ENCODE measurements at places on chromosomes 12 and 14.

DNA sequence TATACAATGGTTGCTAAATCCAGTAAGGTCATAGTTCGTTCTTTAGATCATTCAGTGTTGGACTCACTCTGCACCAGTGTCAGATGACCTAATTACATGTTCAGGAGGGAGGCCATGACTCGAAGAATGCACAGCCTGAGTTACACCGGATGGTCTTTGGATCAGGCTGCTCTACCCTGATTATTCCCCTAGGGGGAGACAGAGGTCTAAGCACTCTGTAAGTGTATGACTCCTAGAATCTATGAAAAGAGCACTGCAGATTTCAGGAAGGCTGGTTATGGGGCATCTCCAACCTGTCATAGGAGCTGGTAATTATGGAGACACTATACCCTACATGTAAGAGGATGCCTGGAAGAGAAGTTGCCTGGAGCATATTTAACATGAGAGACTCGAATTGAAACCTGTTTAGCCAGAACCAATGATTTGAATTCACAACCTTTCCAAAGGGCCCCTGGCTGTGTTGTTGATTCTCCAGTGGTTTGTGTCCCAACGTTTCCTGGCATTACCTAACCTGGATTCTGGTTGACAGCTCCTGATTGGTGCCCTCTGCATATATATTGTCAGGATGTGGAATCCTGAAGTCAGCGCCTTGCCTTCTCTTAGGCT, at the start of gene MUCL1:
TSS of gene MUCL1 (plus strand) at position 584 of the 606 bp plus-strand sequence. CDS start 67 bp downstream, outside the sequence.
- peak; percentile 71 for DNase-seq

DNA sequence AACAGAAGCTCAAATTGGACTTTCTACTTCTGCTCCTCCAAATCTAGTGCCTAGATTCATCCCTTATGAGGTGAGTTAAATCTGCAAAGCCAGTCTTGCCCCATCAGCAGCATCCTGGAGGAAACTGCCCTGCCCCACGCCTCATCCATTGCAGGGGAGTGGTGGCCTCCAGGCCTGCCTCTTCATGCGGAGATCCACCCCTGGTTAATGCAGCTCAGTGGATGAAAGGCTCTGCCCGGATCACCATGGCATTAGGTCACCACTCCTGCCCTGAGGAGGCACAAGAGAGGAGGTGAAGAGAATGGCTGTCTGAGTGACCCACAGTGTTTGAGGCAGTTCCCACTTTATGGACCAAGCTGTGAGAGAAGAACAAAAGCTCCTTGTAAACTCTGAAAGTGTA, 218.1 kb downstream of the C12orf75 start:
- DNase-seq: no peak

DNA sequence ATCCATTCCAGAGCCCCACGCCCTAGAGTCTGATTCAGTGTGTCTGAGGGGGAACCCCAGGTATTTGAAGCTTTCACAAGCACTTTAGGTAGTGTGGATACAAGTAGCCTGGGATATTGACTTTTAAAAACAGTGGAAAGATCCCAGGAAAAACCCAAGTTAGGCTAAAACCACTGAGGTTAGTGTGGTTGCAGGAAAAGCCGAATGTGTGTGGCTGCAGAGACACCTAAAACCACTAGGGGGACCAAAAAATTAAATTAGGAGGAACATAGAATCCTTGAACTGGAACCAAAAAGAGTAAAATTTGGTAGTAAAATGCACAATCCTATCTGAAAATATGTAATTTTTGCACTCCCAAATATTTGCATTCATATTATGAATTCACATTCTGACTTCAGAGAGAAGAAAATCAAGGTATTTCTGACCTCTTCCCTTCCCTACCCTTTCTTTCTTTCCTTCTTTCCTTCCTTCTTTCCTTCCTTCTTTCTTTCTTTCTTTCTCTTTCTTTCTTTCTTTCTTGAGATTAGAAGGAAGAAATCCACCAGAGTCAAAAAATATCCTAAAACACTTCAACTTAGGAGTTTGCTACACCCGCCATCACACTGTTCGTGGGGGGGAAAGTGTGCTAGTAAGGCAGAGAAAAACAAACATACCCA, 37.8 kb downstream of the SLCO1A2 start:
- no peak for DNase-seq

DNA sequence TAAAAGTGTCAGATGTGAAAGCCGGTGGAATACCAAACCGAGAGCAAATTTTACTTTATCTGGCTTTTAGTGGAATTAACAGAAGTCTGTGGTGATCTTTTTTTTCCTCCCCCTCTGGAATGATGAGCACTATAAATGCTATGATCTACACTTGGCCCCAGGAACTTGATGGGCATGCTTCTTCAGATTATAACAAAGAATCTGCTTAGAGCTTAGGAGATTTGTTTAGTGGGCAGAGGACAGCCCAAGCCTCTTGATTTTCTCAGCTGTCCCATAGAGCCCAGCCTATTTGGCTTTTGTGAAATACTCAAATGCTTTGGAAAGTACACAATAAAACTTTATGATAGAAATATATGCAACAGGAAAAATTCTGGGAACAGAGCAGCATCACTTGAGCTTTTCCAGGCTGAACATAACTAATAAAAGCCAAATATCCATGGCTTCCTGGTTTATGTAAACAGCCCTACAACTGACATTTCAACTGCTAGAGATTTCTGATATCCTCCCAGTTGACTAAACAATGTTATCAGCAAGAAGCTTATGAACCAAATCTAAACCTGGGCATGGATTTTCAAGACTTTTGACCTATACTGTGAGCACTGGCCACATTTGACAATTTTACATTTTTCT, 149.6 kb downstream of the PLXNC1 start:
- DNase-seq: no peak

DNA sequence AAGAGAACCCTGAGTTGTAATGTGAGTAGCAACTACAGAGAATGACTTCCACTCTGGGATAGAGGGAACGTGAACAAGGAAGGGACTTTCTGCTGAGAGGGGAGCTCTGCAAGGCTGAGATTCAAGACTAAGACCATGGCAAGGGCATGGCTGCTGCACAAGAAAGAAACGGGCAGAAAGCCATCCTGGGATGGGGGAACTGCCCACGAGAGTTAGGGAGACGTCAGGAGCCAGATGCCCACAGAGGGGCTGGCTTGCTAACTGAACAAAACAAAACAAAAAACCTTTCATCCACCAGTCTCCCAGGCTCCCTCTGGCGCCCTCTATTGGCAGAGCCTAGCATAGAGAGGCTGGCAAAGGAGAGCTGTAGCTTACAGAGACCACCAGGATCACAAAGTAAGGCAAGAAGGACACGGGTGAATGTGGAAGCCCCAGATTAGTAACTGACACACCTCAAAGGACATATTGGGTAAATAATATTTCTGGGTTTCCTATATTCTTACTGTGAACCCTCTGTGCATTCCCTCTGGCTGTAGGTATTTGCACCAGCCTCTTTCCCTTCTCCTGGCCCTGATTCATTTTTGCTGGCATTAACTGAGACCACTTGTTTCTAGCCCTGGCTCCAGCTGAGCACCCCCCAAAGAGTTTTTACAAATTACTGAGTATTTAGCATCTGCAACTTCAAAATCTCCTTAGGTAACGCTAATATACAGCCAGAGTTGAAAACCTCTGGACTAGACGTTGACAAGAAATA, 338.3 kb downstream of the EMP1 start:
- peak; percentile 25 for DNase-seq

- DNase-seq: peak; percentile 65
These were observed 1.6 kb downstream of the SLC16A7 start for GRCh38 chr12:59597385-59597781.

DNA sequence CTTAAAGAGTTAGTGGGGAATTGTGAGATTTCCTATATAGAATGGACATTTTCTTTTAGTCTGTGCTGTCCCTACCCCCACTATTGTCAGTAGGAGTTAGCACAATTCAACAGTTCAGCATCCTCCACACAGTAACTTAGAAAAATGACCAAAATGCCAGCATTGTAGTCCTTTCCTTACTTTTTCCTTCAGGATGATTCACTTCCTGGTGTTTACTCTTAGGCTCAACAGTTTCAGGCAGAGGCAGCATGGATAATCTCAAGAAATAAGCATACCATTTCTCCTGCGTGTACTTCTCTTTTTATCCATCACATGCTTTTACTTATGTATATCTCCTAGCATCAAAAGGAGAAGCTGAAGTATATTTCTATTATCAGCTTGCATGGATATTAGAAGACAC, 683.4 kb downstream of the SLC16A7 start:
- DNase-seq: no peak

DNA sequence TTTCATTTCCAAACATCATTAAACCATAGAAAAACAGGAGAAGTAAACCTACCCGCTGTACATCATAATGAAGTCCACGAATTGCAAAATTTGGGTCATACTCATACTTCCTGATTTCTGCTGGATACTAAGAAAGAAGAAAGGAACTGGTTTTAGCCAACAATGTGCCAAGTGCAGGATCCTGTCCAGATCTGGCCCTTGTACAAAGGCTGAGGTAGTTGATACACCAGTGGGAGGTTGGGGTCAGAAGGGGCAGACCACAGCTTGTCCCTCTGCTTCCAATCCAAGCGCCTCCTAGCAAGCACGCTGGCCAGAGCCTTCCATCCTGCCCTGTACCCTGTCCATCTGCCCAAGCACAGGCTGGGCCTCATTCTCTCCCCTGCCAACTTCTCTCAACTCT, 34.2 kb downstream of the NT5DC3 start:
- no peak for DNase-seq

GRCh38 chr14:33561488-33562175, 389.2 kb downstream of the EGLN3 start:
- DNase-seq: no peak

- DNase-seq: no peak
These were observed 925.1 kb upstream of the ATXN7L3B start for GRCh38 chr12:73612551-73612950.

DNA sequence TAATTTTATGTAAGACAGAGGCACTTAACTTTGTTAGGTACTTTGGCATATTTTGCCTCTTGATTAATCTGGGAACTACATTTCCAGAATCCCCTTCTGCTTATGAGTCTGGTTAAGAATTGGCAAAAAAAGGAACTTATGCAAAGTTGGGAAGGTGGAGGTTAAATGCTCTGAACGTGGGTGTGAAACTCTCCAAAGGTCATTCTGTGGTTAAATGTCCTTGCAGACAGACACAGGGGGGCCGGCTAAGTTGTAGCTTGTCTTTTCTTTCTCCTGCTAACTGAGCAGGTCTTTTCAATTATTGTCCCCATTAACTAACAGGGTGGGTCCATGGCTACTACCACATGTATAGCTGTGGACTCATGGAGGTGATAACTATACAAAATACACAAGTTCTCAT, 248.6 kb upstream of the NOVA1 start:
- no peak for DNase-seq

DNA sequence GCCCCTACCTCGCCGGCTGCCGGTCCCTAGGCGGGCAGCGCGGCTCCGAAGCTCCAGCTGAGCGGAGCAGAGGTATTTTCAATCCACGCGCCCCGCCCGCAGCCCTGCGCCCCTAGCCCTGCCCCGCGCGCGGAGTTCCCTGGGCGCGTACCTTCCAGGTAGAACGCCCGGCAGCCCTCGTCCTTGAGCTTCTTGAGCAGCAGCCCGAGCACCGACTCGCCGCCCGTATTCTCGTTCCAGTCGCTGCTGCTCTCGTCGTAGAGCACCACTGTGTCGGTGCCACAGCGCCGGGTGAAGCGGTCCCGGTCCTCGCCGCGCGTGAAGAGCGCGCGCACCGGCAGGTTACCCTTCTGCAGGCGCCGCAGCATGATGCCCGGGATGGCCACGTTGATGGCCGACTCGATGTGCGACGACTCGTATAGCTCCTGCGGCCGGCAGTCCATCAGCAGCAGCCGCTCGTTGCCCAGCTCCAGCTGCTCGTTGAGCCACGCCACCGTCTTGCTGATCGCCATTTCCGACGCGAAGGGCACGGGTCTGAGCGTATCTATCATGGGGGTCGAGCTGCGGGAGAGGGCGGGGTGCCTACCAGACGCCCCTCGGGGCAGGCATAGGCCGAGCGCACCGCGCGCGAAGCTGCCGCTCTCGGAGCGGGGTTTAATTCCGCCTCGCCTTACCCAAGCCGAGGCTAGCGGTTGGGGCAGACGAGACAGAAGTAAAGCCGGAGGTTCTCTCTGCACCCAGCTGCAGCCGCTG, 636 bp downstream of the DUSP6 start:
- no peak for DNase-seq

- no peak for DNase-seq
These were observed 98.4 kb downstream of the GTF2A1 start for GRCh38 chr14:81122326-81122725.

DNA sequence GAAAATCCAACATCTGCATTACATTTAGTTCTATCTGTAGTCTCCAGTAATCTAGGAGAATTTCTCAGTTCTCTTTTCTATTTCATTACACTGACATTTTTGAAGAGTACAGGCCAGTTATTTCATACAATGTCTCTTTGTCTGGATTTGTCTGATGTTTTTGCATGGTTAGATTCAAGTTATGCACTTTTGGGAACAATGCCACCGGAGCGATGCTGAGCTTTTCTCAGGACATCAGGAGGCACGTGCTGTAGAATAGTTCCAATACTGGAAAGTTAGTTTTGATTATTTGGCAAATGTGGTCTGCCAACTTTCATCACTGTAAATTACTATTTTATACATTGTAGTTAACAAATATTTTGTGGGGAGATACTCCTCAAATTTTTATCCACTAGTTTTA, 43.1 kb downstream of the ALDH1L2 start:
- DNase-seq: no peak

- DNase-seq: no peak
These were observed 72.5 kb downstream of the ACSS3 start for GRCh38 chr12:81150382-81150781.

DNA sequence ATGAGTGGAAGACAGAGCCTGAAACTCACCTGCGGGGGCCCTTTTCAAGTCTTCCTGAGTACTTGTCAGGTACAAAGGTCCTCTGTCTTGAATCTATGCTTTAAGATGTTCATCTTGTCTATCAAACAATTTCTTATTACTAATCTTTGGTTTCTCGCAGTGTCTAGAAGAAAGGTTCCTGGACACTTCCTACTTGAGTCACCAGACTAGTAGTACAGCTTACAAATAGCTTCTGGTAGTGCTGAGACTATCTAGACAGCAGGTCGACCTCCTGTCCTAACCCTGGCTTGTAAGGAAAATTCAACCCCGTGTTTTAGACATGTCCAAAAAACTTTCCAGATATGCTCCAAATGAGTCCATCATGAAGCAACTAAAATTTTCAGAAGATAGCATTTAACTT, 11.2 kb upstream of the ARID2 start:
- DNase-seq: no peak

- no peak for DNase-seq
These were observed 46.0 kb downstream of the YEATS4 start for GRCh38 chr12:69405566-69405865.

GRCh38 chr12:46664761-46665287, 161.0 kb downstream of the SLC38A4 start:
- no peak for DNase-seq

DNA sequence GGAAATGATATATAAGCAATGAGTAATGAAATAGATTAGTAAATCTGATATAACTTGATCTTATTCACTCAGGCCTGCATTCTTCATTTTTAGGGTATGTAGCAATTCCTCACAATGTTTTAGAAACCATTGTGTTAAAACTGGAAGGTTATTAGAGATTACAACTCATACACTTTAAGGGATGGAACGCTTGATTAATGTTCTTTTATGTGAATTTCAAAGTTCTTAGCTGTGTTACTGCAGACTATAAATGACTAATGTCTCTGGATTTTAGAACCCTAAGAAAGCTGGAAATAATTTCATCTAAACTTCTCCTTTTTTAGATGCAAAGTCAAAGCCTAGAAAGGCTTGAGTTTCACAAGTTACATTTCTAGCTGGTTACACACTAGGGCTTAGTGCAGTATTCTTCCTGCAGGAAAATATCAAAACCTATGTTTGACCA, 148.2 kb upstream of the CLEC14A start:
- no peak for DNase-seq
